Stimulated activated CD4-positive, alpha-beta T cell treated with anti-CD3 and anti-CD28 coated beads, Interleukin-2, amount 100 ng/mL, for 48 hours (primary cell): ENCODE measurements at places on chromosomes 11 and 22.

DNA sequence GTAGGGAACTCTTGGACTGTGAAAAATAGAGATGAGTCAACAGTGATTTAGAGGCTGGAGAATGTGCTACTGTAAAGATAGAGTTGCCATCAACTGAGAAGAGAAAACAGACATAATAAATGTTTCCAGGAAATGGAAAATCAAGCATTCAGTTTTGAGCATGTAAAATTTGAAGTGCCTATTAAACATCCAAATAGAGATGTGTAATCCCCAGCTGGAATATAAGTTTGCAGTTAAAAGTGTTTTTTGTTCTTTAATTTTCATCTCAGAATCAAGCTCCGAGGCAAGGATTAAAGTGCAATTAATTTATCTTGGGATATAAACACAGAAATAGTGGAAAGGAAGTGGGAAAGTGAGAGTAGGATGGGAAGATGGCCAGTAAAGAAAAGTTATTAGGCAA lies 666.0 kb upstream of the RAG2 start:
- DNase-seq: no peak

DNA sequence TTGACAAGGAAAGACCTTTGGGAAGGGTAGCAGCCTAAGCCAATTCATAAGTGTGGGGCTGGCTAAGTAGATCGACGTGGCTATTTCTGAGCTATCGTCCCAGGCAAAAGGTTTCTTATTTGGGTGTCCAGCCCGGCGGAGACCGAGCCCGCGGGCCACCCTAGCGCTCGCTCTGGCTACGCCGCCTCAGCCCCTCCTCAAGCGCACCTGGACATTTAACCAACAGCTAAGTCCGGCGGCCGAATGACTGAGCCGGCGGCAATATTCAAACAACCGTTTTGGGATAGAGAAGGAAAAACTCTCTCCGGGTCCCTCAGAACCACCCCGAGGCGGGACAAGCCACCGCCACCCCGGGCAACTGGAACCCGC lies 457 bp downstream of the RNF141 start:
- no peak for DNase-seq

GRCh38 chr11:59822989-59823566 lies 12.5 kb upstream of the MRPL16 start:
- no peak for DNase-seq

DNA sequence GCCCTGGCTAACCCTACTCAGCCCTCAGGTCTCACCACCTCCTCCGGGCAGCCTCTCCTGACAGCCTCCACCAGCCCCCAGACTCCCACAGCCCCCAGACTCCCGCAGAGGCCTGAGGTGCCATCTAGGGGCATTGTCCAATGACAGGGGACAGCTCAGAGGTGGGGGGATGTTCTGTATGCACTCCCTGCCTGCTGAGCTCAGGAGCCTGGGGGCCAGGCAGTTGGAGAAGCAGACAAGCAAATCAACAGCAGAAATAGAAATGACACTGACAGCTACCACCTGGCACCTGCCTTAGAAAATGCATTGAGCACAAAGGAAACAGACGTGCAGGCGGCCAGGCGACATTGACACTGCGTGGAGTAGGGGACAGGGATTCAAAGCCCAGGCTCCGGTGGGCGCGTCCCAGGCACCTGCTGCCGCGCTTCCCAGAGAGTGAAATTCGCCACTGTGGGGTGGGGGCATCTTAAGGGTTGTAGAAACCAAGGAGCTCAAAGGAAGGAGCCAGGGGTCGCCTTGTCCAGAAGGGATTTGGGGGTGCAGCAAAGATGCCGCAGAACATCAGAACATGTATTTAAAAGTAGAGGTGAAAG lies 22.5 kb upstream of the WNT7B start:
- DNase-seq: no peak

GRCh38 chr11:61794579-61794978 lies 1.9 kb downstream of the FEN1 start:
- DNase-seq: no peak

- no peak for DNase-seq
Observed at GRCh38 chr22:47210112-47210657, 447.7 kb downstream of the TBC1D22A start.

GRCh38 chr11:12238420-12238819 lies 128.0 kb downstream of the MICAL2 start:
- DNase-seq: no peak
